ENCODE measurements at places on chromosomes 3 and 15.

DNA sequence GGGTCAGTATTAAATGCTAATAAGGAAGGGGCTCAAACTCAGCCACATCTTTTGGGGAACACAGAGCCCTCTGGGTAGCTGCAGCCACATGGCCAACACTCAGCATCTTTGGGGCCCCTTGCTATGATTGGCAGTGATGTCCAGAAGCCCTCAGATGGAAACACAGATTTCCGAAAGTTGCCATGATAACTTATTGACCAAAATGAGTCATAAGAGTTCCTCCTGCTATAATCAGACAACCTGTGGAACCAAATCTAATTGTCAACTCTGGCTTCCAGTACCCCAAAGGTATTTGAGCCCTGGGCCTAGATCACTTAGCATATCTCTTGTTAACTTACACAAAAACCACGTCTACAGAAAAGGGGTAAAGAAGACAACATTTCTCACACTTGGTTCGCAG lies 392.2 kb downstream of the KCNH8 start:
- no peak for DNase-seq

- no peak for DNase-seq
Measured at GRCh38 chr3:40534283-40534682, 9.5 kb downstream of the ZNF621 start.

DNA sequence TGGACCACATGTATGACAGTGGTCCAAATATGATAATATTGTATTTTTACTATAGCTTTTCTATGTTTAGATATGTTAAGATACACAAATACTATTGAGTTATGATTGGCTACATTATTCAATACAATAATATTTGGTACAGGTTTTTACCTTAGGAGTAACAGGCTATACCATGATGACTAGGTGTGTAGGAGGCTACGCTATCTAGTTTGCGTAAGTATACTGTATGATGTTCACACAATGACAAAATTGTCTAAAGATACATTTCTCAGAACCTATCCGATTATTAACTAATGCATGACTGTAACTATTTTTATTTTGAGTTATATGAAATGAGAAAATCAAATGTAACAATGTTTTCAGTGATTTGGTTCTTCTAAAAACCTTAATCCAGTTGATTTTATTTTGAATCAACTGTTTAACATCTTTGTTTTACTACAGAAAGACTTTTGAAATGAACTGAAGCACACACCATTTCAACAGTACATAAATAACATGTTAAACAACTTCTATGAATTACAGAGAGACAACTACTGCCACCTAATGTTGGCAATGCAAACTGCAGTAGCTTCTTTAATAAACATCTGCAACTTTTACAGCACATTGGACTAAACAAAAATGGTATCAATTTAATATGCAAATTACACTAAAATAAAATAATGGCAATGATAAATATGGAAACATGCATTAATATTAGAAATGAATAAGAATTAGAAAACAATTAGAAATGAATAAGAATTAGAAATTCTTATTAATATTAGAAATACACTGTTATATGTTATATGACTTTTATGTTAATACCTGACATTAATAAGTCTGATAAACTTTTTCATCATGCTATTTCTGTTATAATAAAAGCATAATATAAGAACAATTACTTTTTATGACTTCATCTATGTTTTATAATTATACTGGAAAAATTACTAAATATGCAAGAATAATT lies 255.7 kb downstream of the MBNL1 start:
- no peak for DNase-seq

GRCh38 chr3:71391361-71391760 lies 192.2 kb downstream of the FOXP1 start:
- DNase-seq: no peak

DNA sequence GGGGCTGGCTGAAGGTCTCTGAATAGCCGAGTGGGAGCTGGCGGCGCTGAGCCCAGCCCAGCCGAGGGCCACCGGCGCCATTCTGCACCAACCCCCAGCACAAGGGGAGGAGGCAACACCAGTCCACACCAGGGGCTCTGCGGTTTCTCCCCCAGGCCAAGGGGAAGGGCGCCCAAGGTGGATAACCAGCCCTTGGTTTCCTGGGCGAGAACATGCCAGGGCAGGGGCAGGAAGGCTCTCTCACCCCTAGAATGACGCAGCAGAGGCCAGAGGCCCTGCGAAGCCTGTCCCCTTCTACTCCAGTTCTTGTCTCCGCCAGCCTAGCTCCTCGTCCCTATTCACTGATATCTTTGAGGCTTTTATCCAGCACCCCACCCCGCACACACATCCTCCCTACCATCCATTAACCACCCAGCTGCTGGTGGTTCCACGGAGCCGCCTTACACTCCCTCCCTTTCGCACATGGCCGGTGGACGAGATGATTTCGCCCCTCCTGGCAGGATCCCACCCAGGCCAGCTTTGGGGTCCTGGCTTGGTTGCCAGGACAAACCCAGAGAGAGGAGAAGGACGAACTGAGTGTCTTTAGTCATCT lies 1.3 kb downstream of the RBPMS2 start:
- no peak for DNase-seq

DNA sequence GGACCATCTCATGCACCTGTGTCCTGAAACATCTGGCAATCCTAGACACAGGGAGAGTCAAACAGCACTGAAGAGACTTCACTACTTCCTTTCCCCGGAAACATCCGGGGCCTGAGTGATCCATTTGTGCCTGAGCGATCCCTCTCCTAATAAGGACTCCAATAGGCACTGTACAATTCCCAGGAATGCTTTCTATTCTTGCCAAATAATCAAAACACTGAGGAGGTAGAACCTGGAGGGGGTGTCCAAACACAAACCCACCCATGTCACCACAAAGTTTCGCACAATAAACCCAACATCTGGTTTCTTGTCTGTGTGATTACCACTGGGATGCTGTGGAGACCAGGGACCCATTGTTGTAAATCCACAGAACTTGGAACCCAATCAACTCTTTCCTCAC lies 205.0 kb downstream of the OPA1 start:
- DNase-seq: no peak

DNA sequence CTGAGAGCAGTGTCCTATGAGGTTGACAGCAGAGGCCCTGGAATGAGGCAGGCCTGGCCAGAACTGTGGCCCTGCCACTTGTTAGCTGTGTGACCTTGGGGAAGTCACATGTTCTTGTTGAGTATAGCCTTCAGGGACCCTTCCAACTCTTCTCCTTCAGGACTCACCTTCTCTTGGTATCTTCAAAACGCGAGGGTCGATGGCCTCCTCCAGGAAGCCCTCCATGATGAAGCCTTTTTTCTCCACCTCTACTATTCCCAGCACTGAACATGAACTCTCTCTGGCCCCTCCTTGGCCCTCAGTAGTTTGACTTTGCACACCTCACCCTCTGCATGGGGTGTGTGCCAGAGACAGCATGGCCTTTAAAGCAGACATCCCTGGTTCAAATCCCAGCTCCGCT lies 195.1 kb upstream of the LINGO1 start:
- no peak for DNase-seq

- DNase-seq: no peak
Measured at GRCh38 chr15:41494190-41494921, 682 bp downstream of the ITPKA start.

DNA sequence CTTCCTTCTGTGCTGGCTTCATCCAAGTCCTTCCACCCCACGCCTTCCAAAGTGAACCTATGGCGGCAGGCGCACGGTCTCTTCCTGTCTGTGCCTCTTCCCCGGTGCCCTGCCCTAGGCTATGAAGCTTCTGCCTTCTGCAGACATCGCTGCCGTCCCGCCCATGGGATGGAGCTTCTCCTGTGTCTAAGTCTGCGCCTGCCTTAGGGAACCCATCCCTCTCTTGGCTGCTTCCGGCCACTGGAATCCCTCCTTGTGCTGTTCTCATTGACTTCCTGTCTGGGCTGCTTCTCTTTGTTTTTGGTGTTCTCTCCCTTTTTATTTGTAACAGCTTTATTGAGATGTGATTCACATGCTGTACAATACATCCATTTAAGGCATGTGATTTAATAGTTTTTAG lies 17.2 kb downstream of the CHCHD6 start:
- no peak for DNase-seq

DNA sequence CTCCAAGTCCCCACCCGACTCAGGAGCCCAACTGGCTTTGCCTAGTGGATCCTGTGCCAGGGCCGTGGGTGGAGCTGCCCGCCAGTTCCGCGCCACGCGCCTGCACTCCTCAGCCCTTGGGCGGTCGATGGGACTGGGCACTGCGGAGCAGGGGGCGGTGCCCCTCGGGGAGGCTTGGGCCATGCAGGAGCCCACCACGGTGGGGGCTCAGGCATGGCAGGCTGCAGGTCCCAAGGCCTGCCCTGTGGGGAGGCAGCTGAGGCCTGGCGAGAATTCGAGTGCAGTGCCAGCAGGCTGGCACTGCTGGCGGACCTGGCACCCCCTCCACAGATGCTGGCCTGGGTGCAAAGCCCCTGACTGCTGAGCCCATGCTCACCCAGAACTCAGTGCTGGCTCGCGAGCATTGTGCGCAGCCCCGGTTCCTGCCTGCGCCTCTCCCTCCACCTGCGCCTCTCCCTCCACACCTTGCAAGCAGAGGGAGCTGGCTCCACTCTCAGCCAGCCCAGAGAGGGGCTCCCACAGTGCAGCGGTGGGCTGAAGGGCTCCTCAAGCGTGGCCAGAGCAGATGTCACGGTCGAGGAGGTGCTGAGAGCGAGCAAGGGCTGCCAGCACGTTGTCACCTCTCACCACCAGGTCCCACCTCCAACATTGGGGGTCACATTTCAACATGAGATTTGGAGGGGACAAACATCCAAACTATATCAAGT lies 122.7 kb downstream of the USP13 start:
- no peak for DNase-seq
